ENCODE measurements at places on chromosomes 1 and 21. TPM values are rescaled to one million over a fixed set of nuclear protein-coding genes. Genes with fewer than 3 reads are reported as not detected.

INSRR gene
- total RNA-seq, result not detected

DMRTA2 gene
- 14.2 TPM for total RNA-seq

KPRP gene
- total RNA-seq, result not detected

ZBTB8A gene
- 10.6 TPM for total RNA-seq

AVPR1B gene
- not detected for total RNA-seq

HMGCS2 gene
- total RNA-seq, result not detected

SMPDL3B gene
- 4.3 TPM for total RNA-seq

CELA2A gene
- total RNA-seq, result not detected
